ENCODE measurements at places on chromosomes 6 and 20.

DNA sequence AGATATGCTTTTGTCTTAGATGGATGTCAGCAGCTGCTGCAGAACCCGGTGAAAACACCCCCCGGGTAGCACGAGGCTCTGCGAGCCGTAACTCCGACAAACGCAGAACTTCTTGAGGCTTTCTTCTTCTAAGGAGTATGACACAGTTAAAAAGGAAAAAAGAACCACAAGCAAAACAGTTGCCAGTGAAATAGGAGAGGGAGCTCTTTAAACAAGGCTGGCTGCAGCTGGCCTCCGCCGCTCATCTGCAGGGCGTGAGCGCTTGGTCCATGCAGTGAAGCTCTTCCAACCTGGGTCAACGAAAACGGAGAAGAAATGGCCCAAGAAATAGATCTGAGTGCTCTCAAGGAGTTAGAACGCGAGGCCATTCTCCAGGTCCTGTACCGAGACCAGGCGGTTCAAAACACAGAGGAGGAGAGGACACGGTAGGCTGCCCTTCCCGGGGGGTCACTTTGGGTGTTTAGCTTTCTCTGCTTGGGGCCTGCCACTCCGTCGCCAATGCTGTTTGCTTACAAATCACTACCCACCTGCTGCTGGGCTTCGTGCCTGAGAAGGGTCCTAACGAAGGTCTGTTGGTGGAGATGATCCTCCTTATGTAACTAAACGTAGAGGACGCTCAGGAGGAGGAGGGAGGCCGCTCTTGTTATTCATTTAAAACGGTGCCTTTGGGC lies 13.2 kb downstream of the SYTL3 start:
- no peak for DNase-seq

DNA sequence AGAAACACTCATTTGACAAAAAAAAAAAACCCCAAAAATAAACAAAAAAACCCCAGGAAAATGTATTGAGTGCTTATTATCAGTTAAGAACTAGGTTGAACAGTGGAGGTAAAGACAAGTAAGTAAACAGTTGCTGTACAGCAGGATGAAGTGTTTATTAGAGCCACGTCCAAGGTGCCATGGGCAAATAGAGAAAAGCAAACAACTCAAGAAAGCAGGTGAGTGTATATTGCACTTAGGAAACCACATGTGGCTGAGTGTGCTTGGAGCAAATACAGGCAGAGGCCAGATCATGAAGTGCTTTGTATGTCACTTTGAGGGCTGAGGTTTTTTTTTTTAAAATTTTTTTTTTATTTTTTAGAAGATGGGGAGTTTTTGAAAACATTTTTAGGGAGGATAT lies 98.3 kb downstream of the MACROD2 start:
- DNase-seq: no peak

GRCh38 chr6:98840385-98840784 lies 6.0 kb downstream of the POU3F2 start:
- no peak for DNase-seq

DNA sequence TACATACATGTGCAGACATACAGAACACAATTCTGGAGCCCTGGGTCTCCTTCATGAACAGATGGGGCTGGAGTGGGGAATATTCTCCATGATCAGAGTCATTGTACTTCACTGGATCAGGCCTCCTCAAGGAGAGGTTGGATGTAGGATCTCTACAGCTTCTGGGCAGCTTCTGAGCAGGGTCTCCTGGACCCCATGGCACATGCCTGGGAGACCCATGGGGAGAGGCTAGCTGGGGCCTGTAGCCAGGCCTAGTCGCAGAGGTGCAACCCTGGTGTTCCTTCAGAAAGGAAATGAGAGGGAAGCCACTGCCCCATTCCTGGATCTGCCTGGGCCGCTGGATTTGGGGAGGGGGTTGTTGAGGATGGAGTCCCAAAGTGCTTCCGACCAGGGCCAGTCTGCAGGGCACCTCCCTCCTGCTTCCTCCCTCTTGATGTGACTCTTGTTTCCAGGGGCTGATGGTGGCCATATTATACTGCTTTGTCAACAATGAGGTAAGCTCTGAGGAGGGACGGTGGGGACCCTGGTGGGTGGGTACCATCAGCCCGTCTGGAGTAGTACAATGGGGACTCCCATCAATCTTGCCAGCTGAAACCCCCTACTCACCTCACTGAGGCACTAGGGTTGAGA lies 31.8 kb downstream of the GLP1R start:
- DNase-seq: no peak

DNA sequence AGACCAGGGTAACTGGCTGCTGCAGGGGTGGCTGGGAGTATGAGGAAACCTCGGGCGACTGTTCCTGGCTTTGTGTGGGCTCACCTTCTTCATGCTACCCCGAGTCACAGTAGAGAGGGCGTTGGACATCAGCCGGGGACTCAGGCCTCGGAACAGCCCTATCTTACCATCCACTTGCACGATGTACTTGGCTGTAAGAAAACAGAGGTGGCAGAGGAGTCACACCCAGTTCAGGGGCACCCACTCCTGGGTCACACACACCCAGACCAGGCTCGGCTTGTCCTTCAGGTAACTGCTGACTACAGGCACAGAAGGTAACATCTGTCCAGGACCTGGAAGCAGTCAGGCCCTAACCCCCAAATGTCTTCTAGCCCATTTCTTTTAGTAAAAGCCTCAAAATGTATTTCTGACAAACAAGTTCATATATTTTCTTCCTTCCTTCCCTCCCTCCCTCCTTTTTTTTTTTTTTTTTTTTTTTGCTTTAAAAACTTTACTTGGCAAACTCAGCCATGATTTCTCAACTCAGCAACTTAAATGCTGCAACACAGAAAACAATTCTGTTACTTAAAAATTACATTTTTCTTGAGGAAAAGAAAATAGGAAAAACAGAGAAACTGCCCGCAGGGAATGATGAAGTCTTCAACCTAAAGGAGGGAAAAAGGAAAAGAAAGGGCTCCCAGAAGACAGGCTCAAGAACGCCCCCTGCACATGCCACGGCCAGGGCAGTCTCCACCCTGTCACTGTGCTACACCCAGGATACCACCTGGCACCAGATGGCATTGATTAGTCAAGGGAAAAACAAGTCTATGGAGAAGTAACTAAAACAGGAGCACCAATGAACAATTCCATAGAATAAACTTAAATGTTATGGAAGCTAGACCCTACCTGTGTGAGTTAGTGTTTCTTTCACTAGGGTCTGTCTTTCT lies 7.3 kb downstream of the MTCH1 start:
- no peak for DNase-seq

GRCh38 chr6:73340048-73340447 lies 14.0 kb downstream of the DPPA5 start:
- no peak for DNase-seq

DNA sequence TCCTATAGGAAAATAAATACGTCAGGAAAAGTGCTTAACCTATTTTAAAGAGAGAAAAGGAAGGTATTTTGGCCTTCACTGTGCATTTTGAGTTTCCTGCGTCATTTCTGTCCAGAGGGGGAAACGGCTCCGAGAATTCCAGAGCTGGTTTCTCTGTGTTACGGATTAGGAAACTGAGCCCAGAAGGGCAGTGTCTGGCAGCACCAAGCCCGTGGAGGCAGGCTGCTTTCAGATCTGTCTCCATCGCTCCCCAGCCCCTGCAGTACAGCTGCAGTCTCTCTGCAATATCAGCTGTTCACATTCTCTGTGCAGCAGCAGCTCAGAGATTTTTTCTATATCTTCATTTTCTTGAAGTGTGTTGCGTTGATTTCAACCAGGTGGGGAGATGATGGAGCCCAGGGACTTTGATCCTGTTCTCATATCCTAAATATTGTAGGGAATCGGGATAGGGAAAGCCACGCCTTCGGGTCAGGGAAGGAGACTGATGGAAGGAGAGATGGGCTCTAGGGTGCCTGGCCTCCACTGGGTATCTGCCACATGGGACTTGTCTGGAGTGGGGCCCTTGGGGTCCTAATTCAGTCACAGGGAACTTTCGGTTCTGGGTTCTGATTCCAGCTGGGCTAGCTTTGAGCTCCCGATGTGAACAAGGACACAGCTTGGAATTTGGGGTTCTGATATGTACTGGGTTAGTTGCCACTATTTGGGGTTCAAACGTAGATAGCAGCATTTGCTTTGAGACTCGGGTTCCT lies 2.8 kb downstream of the ANKRD60 start:
- no peak for DNase-seq

DNA sequence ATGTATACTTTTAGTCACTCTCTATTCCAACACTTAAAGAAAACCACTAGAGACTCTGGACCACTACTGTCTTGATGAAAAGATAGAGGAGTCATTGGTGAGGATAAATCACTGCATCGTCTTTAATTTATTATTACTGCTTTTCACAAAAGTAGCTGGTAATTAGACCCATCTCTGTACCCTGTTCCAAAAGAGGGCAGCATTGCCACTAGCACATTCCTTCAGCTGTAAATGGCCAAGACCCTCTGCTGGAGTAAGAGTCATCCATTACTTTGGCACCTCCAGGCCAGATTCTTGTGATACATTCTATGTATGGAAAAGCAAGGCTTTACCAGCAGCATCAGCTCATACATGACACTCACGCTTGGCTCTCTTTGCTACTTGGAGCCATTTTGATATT lies 49.5 kb upstream of the PREP start:
- DNase-seq: no peak

DNA sequence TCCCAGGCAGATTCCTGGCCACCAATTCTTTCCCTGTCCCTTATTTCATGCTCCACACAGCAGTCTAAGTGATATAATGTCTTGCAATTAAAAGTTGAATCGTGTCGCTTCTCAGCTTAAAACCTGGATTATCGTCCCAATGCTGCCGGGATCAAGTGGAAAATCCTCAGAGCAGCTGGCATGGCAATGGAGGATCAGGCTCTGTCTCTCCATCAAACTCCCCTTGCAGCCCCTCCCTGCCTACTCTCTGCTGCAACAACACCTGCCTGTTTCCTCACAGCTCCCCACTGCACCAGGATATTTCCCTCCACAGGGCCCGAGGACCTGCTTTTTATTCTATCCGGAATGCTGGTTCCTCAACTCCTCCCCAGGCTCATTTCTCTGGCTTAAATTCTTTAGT lies 277.1 kb downstream of the SYNE1 start:
- DNase-seq: no peak

DNA sequence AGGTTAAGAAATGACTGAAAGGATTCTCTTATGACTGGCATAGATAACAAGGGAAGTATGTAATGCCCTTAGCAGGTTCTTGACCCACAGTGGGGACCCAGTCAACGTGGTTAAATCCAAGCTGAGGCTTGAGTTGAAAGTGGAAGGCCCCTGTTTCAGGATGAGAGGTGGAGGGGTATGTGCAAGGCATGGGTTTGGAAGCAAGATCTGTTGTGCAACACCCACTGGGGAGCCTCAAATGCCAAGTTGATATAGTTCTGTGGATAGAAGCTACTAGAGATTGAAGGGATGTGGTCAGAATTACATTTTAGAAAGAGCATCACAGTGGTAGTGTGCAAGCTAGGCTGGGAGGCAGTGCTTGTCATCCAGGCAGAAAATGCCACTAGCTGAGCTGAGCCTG lies 5.1 kb downstream of the PABPC1L start:
- DNase-seq: no peak
